Osteocyte (in vitro differentiated cells): ENCODE measurements at places on chromosomes 1 and 21. TPM values are rescaled to one million over a fixed set of nuclear protein-coding genes. Genes with fewer than 3 reads are reported as not detected.

DNA sequence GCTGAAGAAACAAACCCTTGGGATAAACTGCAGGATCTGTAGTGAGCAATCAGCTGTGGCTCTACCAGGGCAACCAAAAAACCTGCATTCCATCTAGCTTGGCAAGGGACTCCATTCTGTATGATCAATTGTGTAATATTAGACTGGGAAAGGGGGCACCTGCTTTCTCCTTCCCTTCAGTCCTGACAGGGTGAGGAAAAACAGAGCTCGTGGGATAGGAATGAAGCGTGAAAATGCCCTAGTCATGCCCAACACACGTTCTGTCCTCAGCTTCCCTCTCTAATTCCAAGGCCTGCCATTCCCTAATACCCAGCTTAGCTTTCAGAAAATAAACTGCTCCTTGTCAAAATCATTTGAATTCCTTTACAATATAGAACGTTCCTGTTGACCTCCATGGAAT, 442.3 kb downstream of the PLPP3 start:
- H3K27me3 ChIP-seq = no peaks in the 10 kb centered on the region
- H3K36me3 ChIP-seq = no peaks in the 10 kb centered on the region
- peak overlapping the region; percentile 88 for H3K27ac ChIP-seq
- H3K4me1 ChIP-seq = peaks cover 24% of the 10 kb centered on the region
- H3K4me3 ChIP-seq = no peak overlapping the region
- no peak for DNase-seq

GRCh38 chr1:241647658-241648057, 4.4 kb upstream of the WDR64 start:
- H3K27ac ChIP-seq = no peak overlapping the region
- no peak for DNase-seq
- no peak overlapping the region for H3K4me3 ChIP-seq
- peaks cover 15% of the 10 kb centered on the region for H3K27me3 ChIP-seq
- no peaks in the 10 kb centered on the region for H3K36me3 ChIP-seq
- H3K4me1 ChIP-seq = no peaks in the 10 kb centered on the region

DNA sequence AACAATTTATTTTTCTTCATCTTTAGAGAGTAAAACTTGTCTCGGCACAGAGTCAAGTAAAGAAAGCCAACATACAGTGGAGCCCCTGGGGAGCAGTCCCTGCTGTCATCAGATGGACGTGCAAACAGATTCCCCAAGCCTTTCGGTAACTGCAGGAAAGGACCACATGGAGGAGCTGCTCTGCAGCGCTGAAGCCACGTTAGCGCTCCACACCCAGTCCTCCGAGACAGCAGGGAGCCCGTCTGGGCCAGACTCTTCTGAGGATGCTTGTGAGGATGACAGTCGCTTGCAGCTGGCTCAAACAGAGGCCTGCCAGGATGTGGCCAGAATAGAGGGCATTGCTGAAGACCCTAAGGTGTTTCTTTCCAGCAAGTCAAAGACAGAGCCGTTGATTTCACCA, 77.1 kb upstream of the SCCPDH start:
- peaks cover 15% of the 10 kb centered on the region for H3K4me1 ChIP-seq
- peaks cover 34% of the 10 kb centered on the region for H3K36me3 ChIP-seq
- H3K27me3 ChIP-seq = no peaks in the 10 kb centered on the region
- peak overlapping the region; percentile 71 for H3K27ac ChIP-seq
- DNase-seq = no peak
- H3K4me3 ChIP-seq = no peak overlapping the region

DNA sequence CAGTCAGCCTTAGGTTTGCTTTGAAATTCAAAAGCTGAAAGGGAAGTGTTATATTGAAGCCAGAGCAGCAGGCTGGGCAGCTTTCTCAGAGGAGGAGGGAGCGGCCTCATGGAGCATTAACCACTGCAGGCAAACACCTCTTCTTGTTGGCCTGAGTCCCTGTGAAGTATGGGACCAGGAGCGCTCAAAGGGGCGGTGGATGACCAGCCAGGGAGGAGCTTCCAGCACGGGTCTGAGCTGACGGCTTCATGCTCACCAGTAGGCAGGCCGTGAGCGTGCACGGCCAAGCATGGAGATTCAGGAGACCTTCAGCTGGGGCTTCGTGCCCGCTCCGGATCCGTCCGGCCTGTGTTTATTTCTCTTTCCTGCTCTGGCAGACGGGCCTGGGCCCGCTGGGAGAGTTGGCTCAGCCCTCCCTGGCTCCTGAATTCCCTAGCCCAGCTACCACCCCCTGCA, 245.2 kb downstream of the TRABD2B start:
- H3K4me1 ChIP-seq = no peaks in the 10 kb centered on the region
- H3K27me3 ChIP-seq = peaks cover 4% of the 10 kb centered on the region
- H3K27ac ChIP-seq = no peak overlapping the region
- H3K36me3 ChIP-seq = no peaks in the 10 kb centered on the region
- H3K4me3 ChIP-seq = no peak overlapping the region

Gene CAPN8
- total RNA-seq = not detected in 2 replicates

- H3K36me3 ChIP-seq = no peaks in the 10 kb centered on the region
Measured at GRCh38 chr21:14916676-14917141, 148.1 kb downstream of the NRIP1 start.

DNA sequence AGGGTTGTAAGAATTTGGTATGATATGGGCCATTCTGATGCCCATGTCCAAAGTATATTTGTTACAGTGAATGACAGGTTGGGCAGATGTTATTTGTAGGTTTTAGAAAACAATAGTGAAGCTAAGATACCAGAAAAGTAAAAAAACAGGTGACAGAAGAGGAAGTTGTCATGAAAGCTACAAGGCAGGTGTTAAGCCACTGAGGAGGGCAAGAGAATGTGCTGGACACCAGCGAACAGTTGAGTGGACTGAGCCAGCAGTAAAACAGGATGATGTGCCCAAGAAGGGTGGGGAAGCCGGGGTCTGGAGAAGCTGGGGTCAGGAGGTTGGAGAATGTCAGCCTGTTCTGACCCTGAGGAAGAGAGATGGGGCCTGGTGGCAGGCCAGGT, 83.3 kb downstream of the DTL start:
- H3K27ac ChIP-seq = no peak overlapping the region
- H3K36me3 ChIP-seq = no peaks in the 10 kb centered on the region
- no peak for DNase-seq
- H3K27me3 ChIP-seq = no peaks in the 10 kb centered on the region

Gene ALG14
- total RNA-seq = 5.5 and 6.0 TPM in 2 replicates

DNA sequence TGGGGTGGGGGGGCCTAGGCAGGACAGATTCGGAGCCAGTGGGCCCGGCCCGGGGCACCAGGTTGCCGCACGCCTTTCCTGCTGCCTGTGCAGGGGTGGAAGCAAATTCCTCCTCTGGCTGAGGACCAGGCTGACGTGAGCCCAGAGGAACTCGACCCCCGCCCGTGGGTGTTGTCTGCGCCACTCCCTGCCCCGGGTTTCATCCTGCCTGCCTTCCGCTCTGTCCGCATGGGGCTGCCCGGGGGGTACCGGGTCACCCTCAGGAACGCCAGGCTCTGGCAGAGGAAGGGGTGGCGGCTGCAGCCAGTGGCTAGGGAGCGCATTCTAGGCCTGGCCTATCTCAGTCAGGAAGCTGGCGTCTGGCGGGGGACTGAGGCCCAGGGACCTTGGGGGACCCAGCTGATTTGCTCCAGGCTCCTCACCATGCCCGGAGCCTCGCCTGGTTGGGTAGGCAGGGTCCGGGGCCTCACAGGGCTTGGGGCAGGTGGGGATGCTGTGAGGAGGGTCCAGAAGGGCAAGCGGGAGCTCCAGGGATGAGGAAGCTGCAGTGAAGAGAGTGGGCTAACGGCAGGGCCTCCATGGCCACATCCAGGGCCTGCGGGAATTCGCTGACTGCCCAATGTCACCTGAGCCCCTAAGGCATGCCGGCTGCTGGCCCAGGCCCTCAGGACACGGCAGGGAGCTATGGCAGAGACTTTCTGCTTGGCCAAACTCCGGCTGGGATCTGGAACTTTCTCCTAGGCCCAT, 2.4 kb upstream of the IBA57 start:
- H3K27ac ChIP-seq = peak overlapping the region; percentile 97
- no peak overlapping the region for H3K4me3 ChIP-seq
- H3K4me1 ChIP-seq = peaks cover 20% of the 10 kb centered on the region
- H3K27me3 ChIP-seq = no peaks in the 10 kb centered on the region

DNA sequence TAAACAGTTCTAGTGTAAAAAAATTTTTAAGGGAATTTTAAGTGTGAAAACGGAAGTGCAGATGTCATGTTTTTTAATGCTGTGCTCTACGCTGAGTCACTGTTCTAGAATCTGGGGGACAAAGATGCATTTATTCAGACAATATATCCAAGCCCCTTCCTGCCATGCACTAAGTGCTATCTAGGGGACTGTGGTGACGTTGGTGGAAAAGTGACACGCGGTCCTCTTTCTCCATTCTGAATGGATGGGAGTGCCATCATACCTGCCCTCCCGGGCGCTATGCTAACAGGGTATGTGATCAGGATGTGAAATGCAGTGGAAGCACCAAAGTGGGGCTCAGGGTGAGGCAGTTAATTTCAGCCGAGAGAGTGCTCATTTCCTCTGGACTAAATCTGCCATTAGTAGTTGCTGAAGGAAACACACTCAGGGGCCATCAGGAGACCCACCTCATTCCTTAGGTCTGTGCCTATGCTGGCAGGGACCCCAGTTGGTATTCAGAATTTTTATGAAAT, 6.6 kb downstream of the C1orf226 start:
- H3K27ac ChIP-seq = no peak overlapping the region
- peaks cover 4% of the 10 kb centered on the region for H3K27me3 ChIP-seq
- DNase-seq = peak; percentile 63
- no peak overlapping the region for H3K4me3 ChIP-seq
- peaks cover 3% of the 10 kb centered on the region for H3K4me1 ChIP-seq
- H3K36me3 ChIP-seq = no peaks in the 10 kb centered on the region

- DNase-seq = no peak
- peaks cover 67% of the 10 kb centered on the region for H3K27me3 ChIP-seq
Measured at GRCh38 chr1:209708297-209708696, 3.7 kb downstream of the HSD11B1 start.

- no peaks in the 10 kb centered on the region for H3K36me3 ChIP-seq
- DNase-seq = no peak
- no peak overlapping the region for H3K27ac ChIP-seq
- H3K4me3 ChIP-seq = no peak overlapping the region
- peaks cover 10% of the 10 kb centered on the region for H3K27me3 ChIP-seq
Measured at GRCh38 chr1:167650269-167651160, 20.5 kb downstream of the RCSD1 start.

DNA sequence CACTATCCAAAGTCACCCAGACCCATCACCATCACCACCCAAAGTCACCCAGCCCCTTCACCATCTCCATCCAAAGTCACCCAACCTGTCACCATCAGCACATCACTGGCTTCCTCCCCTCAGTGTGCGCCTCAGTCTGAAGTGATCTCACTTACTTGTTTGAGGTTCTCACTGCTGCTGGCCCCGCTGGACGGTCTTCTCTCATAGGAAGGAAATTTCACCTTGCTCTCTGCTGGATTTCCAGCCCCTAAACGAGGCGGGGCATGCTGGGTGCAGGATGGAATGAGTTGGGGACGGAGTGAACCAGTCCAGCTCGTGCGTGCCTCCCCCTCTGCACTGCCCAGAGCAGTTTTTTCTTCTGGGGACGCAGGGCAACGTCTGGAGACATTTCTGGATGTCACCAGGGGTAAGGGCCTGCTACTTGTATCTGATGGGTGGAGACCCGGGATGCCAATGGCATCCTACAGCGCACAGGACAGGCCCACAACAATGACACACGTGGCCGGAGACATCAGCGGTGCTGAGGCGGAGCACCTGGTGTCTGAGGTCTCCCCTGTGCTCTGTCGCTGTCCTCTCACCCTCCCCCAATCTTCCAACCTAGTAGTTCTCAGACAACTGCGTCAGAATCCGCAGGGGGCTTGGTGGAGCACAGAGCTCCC, 38.6 kb downstream of the PDE9A start:
- DNase-seq = no peak
- H3K4me1 ChIP-seq = no peaks in the 10 kb centered on the region
- H3K36me3 ChIP-seq = peaks cover 8% of the 10 kb centered on the region
- no peaks in the 10 kb centered on the region for H3K27me3 ChIP-seq
- H3K4me3 ChIP-seq = no peak overlapping the region

- no peak overlapping the region for H3K4me3 ChIP-seq
- H3K4me1 ChIP-seq = no peaks in the 10 kb centered on the region
- peaks cover 12% of the 10 kb centered on the region for H3K27me3 ChIP-seq
- no peak for DNase-seq
- H3K27ac ChIP-seq = no peak overlapping the region
- no peaks in the 10 kb centered on the region for H3K36me3 ChIP-seq
Measured at GRCh38 chr1:159556931-159557369, 21.1 kb upstream of the OR10J5 start.

DNA sequence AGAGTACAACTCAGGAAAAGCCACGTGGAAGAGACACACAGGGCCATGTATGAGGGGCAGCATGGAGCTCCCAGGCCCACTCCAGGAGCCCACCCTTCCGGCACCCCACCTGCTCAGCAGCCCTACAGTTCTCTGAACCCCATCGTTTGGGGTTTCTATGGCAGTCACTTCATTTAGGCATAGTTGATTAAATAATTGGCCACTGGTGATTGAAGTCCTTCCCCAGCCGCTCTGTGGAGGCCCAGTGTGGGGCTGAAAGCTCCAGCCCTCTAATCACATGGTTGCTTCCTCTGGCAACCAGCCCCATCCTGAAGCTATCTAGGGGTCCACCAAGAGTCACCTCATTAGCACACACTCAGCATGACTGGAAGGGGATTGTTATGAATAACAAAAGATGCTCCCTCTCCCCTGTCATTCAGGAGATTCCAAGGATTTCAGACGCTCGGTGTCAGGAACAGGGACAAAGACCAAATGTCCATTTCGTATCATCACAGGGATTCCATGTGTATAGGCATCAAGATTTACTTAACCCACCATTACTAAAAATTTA, 12.2 kb upstream of the S100A7A start:
- no peak overlapping the region for H3K4me3 ChIP-seq
- DNase-seq = no peak
- H3K27me3 ChIP-seq = peaks cover 7% of the 10 kb centered on the region
- no peak overlapping the region for H3K27ac ChIP-seq
- no peaks in the 10 kb centered on the region for H3K36me3 ChIP-seq
- H3K4me1 ChIP-seq = no peaks in the 10 kb centered on the region

DNA sequence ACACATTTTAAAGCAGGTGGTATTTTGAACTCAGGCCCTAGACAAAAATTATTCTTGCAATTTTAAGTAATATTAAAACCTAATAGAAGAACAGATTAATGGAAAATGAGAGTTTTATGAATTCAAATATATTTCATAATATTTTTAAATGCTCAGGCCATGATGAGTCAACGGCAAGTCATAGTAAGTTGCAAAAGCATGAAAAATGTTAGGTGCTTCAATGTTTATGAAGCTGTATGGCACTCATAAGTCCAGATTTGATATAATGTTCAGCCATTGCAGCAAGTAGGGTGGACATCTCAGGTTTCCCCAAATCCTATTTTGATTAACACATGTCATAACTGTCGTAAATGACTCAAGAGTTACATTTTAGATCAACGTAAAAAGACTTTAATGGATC, 112.6 kb downstream of the GRIK1 start:
- DNase-seq = no peak
- H3K27ac ChIP-seq = no peak overlapping the region
- H3K4me3 ChIP-seq = no peak overlapping the region
- H3K36me3 ChIP-seq = no peaks in the 10 kb centered on the region
- peaks cover 8% of the 10 kb centered on the region for H3K27me3 ChIP-seq
- peaks cover 10% of the 10 kb centered on the region for H3K4me1 ChIP-seq

Gene RIMKLA
- not detected in 2 replicates for total RNA-seq

- DNase-seq = no peak
- H3K4me3 ChIP-seq = peak overlapping the region; percentile 15
- peaks cover 10% of the 10 kb centered on the region for H3K36me3 ChIP-seq
- H3K27me3 ChIP-seq = no peaks in the 10 kb centered on the region
Measured at GRCh38 chr1:170567214-170567613, 35.2 kb downstream of the GORAB start.
